ENCODE measurements at places on chromosomes 7 and 10.
A peak's percentile ranks its signal among the peaks of the same experiment; 100 is the strongest.

DNA sequence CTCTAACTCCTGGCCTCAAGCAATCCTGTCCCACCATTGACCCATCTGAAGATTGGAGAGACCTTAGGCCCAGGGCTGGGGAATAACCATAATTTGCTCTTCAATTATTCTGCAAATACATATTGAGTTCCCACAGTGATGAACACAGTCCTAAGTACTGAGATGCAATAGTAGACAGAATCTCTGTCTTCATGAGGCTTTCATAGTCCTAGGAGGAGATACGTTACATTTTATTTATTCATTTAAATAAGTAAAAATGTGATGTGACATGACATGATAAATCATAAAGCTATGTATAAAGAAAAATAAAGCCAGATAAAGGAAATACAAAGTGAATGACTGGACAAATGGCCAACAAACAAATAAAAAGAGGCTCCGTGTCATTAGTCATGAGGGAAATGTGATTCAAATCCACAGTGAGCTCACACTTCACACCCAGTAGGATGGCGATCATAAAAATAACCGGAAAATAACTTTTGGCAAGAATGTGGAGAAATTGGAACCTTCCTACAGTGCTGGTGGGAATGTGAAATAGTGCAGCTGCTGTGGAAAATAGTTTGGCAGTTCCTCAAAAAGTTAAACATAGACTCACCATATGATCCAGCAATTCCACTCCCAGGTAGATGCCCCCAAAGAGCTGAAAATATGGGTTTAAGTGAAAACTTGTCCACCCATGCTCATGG is 52.1 kb upstream of the JCAD start:
- DNase-seq: no peak

GRCh38 chr7:113198226-113198625 is 79.9 kb upstream of the SMIM30 start:
- DNase-seq: no peak

DNA sequence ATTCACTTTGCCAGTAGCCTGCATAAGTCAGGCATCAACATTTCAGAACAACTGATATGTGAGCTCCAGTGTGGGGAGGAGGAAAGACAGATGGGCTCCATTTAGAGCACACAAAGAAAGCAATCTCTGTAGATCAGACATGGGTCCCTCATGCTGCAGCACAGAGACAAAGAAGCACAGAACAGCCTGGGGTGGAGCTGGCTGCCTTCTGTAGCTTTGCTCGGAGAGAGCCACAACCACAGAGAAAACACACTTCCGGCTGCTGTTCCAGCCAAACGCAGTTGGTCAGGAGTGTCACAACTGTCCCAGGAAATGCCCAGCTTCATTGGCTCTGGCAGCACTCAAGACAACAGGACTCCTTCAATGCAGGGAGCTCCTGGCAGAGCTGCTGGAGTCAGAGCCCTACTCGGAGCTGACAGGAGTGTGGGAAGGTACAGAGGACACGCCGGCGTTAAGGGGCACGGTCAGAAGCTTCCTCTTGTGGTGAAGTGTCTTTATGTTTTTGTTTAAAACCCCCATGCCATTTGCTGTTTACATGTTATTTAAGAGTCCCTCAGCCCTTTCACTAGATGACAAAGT is 494.4 kb downstream of the TCERG1L start:
- no peak for DNase-seq

DNA sequence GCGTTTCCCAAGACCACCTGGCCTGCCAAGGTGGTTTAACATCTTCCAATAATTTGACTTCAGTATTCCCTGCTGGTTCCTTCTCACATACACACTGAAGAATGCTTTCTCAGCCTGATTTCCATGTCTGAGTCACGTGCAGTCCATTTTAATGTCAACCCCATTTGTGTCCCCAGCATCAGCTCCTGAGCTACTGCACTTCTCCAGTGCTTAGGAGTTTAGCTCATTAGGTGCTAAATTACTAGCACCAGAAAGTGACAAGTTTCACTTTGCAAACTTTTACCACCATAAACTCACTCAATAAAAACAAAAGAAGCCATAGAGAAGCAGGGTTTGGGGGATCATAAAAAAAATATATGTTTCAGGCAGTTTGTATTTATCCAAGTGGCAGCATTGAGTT is 279.3 kb upstream of the SORCS1 start:
- DNase-seq: no peak

DNA sequence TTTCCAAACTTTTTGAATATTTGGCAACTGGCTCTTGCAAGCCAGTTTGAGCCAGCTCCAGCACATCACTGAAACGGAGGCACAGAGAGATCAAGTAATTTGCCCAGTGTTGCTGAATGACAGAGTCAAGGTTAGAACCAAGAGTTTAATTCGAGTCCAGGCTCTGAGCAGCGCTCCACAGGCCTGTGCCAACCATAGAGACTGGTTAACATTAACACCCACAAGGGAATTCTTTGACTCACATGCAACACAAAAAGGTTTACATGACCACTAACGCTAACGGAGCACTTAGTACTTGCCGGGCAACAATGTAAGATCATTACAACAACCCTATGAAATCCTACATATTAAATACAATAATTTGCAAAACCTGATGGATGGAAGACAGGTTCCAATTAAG is 1.5 kb downstream of the RGS10 start:
- no peak for DNase-seq

DNA sequence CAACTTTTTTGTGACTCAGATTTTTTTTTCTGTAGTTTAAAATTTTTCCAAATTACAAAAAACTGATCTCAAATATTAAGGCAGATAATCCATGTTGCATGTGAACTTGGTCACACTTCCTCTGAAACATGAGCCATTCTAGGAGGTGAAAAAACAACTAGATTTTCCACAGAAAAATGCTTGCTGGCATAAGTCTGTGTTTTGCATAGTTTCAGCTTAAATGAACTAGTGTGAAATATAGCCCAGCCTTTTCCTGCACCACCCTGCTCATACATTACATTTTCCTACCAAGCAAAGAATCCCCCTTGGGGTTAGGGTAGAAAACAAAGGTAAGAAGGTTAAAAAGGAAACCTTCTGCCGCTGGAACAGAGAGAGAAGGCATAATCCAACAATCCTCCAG is 48.2 kb downstream of the SLC25A13 start:
- DNase-seq: no peak

GRCh38 chr10:52172581-52172980 is 141.5 kb upstream of the DKK1 start:
- no peak for DNase-seq

GRCh38 chr7:28332046-28332445 is 80.3 kb upstream of the CREB5 start:
- no peak for DNase-seq

- no peak for DNase-seq
Observed at GRCh38 chr10:117132751-117133231, 5.3 kb downstream of the VAX1 start.

DNA sequence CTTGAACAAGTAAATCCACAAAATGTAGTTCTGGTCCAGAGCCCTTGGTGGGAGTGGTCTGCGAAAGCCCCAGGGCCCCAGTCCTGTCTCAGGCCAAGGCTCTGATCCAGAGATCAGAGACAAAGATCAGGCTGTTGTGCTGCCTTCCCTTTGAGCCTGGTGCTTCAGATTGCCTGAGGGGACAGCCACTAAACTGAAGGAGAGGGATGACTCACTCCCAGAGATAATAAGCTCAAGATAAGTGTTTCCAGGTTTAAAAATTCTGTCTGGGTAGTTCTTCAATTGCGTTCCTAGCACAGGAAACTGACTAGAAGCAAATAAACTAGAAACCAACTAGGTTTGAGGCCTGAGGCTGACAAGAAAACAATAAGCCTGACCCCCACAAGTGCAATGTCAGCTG is 190.2 kb downstream of the RAMP3 start:
- no peak for DNase-seq

DNA sequence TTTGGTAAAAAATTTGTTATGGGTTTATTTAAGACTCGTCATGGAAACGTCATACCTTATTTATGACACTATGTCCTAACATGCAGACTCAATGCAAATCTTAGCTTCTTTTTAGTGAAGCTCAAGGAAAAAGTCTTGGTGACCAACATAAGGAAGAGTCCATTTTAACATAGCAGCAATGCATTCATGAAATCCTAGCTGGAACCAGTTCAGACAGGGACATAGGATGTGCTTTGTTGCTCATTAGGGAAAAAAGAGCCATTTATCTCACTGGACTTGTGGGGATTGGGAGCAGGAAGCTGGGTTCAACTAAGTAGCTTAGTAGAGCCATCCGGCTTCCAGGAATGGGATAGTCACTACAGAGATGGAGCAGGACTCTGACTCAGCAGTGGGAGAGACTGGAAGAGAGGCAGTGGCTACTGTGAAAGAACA is 100.7 kb upstream of the DKK1 start:
- DNase-seq: no peak

DNA sequence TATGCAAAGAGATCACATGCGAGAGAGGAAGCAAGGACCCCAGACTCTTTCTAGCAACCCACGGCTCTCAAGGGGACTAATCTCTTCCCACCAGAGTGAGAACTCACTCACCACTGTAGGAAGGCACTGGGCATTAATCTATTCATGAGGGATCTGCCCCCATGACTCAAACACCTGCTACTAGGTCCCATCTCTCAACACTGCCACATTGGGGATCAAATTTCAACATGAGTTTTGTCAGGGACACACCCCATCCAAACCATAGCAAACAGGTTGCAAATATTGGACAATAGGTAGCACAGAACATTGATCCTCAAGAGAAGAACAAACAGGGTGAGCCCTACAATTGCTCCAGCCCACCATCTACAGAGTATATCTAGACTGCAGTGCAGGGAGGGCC is 740.6 kb downstream of the LRMDA start:
- DNase-seq: no peak

DNA sequence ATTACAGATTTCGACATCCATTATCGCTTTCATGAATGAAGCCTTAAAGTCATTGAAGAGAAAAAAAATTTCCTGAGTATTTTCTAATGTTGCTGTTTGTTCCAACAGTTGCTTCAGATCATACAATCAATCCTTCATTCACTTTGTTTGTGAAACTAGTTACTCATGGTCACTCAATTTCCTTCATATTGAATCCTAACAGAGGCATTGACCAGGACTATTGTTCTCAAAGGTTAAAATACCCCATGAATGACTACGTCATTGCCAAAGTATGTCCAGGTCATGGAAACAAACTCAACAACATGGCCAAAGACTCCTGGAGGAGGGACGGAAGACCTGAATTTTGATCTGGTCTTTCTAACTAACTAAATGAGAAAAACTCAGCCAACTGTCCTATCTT is 54.0 kb upstream of the ABCB5 start:
- DNase-seq: no peak

GRCh38 chr10:57218382-57218781 is 857.3 kb upstream of the ZWINT start:
- no peak for DNase-seq

GRCh38 chr10:44009891-44010632 is 361.4 kb upstream of the ZNF32 start:
- DNase-seq: no peak

DNA sequence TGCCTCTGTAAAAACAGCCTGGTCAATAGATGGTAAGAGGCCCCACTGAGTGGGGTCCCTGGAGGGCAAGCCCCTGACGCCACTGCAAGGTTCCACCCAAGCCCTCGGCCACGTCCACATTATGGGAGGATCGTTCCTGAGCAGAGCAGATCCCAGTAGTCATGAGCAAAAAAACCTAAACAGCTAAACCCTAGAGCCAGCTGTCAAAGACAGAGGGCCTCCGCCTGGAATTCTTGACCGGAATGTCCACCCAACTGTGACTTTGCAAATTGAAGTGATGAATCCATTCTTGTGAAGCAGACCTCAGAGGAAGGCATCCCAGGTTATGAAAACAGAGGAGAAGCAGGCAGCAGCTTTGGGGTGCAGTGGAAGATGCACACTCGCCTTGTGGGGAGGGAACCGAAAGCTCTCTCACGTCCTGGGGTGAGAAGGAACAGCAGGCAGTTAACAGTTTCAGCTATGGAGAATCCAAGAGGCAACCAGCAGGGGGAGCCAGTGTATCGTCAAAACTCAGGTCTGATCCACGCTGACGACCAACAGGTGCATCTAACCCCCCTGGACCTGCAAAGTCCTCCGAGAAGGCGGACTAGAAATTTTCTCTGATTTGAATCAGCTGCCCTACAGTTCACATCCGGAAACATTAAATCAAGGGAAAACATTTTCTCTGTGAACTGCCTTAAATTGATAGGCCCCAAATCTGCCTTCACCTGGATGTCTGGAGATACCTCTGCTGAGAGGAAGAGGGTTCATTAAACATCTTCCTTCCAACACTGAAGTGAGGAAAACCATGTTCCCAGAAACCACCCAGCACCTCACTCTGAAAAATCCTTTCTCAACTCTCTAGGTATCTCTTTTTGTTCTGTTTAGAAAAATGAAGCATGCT is 139.1 kb upstream of the PFKP start:
- peak; percentile 64 for DNase-seq

- no peak for DNase-seq
Observed at GRCh38 chr7:119748991-119749390, 524.0 kb upstream of the KCND2 start.

DNA sequence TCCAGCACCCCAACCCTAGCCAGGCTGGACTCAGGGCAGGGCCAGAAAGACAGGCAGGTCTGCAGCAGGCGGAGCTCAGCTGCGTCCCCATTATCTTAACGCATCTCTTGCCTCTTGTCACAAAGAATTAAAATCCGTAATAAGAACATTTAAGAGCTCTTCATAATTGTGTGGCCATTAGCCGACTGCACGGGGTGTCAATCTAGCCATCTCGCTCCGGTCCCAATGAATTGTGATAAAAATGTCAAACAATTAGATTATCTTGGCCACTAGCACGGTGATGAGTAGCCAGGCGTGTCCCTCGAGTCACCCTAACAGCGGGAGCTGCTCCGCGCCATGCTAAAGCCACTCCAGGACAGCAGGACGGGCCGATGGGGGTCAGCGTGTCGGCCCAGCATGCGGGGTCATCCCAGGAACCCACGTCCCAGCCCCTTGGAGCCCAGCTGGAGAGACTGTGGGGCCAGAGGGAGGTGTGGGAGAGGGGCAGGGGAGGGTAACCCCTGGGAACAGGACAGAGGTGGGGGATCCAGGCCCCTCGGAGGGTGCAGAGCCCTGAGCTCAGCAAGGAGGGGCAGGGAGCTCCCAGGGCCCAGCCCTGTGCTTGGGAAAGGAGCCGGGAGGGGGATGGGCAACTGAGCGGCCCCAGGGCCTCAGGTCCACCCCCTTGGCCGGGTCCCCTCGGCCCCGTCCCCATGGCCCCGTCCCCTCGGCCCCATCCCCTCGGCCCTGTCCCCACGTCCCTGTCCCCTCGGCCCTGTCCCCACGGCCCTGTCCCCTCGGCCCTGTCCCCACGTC is 17.7 kb upstream of the NKX6-2 start:
- DNase-seq: no peak

GRCh38 chr7:38656968-38657367 is 25.8 kb upstream of the AMPH start:
- DNase-seq: no peak

GRCh38 chr10:129773359-129773990 is 190.6 kb downstream of the EBF3 start:
- no peak for DNase-seq

DNA sequence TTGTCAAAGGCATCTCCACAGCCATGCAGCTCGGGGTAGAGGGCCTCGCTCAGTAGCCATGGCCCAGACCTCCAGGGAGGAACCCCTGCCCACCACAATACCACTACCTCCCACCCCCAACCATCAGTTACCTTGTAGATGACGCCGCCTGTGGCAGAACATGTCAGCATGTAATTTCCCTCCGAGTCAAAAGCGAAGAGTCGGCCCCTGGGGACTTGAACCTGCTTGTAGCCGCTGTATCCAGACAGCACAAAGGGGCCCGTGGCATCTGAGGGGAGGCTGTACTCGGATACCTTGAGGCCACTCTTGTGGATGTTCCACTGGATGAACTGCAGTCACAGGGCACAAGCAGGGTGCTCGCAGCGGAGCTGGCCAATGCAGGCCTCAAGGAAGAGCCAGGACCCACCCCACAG is 16.3 kb upstream of the CYREN start:
- DNase-seq: no peak

GRCh38 chr7:108368466-108368865 is 87.8 kb downstream of the NRCAM start:
- no peak for DNase-seq

All from NCI-H187 (cell line).